ENCODE measurements at places on chromosomes 1 and 21.

DNA sequence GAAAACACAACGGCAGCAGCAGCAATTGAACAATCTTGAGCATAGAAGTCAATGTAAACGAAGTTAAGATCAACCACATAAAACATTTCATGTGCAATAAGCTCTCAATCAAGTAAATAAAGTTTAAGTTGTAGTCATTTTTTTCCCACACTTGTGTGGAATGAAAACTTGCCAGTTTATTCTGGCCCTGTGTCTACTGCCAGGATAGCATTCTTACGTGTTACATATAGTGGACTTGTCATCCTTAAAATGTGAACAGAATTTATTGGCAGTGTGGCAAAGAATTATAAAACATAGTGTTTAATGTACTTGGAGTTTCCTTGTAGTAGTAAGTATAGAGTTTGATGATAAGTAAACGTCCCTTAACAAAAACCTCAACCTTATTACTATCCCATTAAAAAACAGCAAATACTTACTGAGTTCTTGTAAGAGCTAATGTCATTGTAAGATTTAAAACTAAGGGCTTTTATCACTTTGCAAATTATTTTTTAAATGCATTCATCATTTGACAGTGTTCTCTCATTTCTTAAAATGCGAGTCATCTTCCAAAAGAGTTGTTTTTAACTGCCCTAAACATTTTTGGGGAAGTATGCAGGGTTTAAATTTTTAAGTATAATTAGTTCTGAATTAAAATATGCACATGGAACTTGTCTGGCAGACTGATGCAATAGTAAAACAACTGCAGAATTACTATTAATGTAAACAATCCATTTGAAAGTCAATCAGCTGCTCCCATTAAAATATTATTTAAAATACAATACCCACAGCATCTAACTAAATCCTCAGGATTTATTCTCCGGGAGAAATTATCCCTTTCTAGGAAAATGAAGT, 7.9 kb downstream of the COX20 start:
- DNase-seq = no peak

DNA sequence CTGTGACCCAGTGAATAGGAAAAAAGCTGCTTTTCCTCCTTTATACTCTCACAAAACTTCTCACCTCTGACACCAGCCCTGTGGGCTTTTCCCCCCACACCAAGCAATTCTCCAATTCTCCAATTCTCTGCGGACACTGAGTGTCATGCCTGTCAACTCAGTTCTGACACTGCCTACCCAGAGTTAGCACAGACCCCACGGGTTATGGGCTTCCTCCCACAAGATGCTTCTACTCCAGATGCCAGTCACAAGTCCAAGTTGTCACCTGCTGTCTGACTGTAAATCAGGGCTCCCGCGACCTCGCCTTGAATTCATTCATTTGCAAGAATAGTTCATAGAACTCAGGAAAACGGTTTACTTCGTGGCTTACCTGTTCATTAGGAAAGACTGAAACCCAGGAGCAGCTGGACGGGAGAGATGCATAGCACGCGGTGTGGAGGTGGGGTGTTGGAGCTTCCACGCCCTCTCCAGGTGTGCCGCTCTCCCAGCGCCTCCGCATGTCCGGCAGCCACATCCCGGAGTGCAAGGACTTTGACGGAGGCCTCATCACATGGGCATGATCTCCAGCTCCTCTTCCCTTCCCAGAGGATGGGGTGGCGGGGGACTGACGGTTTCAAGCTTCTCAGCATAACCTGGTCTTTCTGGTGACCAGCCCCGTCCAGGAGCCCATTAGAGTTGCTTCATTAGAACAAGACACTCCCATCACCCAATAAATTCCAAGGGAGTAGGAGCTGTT, 154.7 kb downstream of the PGBD5 start:
- no peak for DNase-seq

- DNase-seq = no peak
These were observed 1208.7 kb downstream of the BRINP3 start for GRCh38 chr1:189269011-189269410.

- no peak for DNase-seq
These were observed 61.9 kb downstream of the ACOT7 start for GRCh38 chr1:6331543-6332273.

DNA sequence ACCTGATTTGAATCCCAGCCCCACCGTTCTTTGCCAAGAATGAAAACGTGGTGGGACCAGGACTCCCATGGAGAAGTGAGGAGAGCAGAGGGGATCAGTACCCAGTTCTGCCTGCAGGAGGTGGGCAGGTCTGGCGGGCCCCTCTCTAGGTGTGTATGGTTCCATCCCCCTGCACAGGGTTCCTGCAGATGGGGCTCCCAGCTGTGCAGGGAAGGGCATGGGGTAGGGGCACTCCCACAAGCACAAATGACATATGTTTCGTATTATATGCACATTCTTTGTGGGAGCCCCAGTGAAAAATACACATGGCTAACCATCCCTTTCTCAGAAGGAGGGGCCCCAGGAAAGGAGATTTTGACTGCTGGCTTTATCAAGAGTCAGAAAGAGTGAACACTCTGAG, 144.6 kb downstream of the PLPP3 start:
- no peak for DNase-seq

- no peak for DNase-seq
These were observed 132.1 kb downstream of the DNM3 start for GRCh38 chr1:171973421-171973820.

DNA sequence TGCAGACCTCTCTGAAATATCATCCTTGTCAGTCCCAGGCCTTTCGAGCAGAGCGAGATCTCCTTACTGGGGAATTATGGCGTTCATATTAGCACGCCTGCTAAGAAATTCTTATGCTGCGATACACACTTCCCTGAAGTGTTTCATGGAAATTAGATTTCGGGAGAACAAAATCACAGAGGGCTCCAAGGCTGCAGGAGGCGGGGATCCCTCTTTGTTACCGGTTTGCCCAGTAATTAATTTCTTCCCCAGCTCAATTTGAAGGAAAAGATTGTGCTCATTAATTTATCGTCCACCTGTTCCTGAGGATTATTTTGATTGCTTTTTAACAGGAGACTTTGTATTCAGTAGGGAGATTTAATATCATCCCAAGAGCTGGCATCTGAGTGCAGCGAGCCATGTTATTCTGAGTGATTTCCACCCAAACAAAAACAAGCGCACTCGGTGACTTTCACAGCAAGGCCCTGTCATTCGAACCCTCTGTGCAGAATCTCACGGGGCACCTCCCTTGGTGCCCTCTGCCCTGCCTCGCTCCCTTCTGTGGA, 202.3 kb upstream of the GALNT2 start:
- DNase-seq = no peak

DNA sequence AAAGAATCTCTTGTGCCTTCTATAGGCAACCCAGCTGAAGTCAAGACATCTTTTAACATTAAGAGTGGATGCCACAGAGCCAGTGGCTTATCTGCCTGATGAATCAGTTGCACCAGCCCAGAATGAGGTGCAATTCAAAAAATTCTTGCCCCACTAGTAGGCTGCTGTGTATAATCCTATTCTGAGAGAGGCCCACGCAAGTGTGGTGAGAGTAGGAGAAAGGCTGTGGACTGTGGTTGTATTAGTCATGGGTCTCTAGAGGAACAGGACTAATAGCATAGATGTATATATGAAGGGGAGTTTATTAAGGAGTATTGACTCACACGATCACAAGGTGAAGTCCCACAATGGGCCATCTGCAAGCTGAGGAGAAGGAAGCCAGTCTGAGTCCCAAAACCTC, 216.4 kb downstream of the LTN1 start:
- DNase-seq = no peak

DNA sequence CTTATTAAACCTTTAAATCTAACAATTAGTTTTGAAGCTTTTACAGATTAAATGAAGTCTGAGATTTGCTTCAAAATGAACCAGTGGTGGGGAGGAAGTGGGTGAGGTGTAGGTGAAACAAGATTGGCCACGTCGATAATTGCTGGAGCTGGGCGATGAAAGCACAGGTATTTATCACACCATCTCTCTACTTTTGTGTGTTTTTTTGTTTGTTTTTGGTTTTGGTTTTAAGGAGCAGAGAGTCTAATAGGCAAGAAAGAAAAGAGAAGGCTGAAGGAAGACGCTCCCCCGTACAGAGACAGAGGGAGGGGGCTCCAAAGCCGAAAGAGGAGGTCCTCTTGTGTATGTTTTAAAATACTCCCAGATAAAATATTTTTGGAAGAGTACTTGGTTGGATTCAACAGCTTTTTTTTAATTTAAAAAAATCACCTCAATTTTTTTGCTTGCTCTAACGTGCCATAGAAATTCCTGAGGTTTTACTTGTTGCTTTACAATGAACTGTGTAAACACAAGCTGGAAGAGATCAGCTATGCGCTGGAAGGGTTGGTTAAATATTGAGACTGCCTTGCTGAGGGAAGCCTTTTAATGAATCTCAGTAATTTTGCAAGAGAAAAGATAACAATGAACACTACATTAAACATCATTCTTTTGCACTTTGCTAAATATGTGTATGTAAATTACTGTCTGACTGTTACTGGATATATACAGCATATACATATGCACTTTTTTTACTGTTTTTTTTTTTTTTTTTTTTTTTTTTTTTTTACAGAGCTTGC, 6.7 kb upstream of the LGALS8 start:
- no peak for DNase-seq

DNA sequence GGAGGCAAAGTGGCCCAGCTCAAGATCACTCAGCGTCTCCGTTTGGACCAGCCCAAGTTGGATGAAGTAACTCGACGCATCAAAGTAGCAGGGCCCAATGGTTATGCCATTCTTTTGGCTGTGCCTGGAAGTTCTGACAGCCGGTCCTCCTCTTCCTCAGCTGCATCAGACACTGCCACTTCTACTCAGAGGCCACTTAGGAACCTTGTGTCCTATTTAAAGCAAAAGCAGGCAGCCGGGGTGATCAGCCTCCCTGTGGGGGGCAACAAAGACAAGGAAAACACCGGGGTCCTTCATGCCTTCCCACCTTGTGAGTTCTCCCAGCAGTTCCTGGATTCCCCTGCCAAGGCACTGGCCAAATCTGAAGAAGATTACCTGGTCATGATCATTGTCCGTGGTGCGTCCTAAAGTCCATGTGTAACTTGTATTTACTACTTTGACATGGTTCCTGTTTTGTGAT, 2.7 kb downstream of the RBM15 start:
- no peak for DNase-seq

- DNase-seq = peak; percentile 8
These were observed 140.1 kb upstream of the FMN2 start for GRCh38 chr1:239951511-239952140.

- DNase-seq = no peak
These were observed 363.6 kb upstream of the CAMK1G start for GRCh38 chr1:209219791-209220524.

Data from H54 (cell line).